ENCODE measurements at places on chromosomes 7 and 10.
A peak's percentile ranks its signal among the peaks of the same experiment; 100 is the strongest.

GRCh38 chr10:91559169-91559568 is 73.7 kb downstream of the PPP1R3C start:
- no peak for DNase-seq

DNA sequence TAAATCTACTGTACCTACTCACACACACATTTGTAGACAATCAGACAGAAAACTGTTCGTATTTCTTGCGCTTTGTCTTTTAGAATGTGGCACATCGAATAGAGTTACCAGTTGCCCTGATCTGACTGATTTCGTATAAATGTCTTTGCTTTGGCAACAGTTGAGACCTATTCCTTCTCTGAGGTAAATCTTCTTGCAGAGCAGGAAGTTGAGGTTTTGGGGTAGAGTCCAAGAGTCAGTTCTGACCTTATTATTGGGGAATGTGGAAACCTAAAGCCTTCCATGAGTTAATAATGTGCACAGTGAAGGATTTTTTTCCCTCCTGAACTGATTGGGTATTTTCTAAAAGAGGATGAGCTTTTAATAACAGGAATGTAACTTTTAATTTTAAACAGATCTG is 135.3 kb downstream of the KIAA1217 start:
- peak; percentile 100 for DNase-seq

GRCh38 chr7:882336-883035 is 6.1 kb downstream of the GET4 start:
- DNase-seq: no peak

DNA sequence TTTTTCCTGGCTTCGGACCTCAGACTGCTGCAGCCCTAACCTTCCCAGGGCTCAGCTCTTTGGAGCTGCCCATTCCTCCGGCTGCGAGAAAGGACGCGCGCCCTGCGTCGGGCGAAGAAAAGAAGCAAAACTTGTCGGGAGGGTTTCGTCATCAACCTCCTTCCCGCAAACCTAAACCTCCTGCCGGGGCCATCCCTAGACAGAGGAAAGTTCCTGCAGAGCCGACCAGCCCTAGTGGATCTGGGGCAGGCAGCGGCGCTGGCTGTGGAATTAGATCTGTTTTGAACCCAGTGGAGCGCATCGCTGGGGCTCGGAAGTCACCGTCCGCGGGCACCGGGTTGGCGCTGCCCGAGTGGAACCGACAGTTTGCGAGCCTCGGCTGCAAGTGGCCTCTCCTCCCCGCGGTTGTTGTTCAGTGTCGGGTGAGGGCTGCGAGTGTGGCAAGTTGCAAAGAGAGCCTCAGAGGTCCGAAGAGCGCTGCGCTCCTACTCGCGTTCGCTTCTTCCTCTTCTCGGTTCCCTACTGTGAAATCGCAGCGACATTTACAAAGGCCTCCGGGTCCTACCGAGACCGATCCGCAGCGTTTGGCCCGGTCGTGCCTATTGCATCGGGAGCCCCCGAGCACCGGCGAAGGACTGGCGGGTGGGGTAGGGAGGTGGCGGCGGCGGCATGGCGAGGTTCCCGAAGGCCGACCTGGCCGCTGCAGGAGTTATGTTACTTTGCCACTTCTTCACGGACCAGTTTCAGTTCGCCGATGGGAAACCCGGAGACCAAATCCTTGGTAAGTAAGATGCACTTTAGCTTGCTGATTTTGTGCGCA is at the start of gene PLXDC2:
PLXDC2 (plus strand) TSS at position 22 of the 820 bp plus-strand sequence.
- no peak for DNase-seq

GRCh38 chr10:4685491-4685890 is 140.5 kb upstream of the AKR1E2 start:
- no peak for DNase-seq

DNA sequence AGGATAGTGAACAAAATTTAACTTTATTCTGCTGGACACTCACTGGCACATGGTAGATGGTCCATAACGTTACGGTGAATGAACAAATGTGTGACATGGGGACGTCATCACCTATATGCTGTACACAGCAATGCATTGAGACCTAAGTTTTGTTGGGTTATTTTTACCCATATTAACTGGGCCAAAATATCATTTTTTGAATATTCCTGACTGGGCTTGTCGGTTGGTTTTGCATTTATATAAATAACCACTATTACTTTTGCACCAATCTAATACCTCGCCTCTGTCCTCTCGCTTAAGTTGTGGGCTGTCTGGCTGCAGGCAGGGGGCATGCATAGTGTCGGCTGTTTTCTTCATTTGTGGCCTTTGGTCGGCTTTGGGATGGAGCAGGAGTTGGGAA is 161.7 kb downstream of the USP6NL start:
- no peak for DNase-seq

- DNase-seq: no peak
These were observed 15.0 kb upstream of the FAM24B start for GRCh38 chr10:122894261-122894944.

GRCh38 chr7:40024841-40025240 is 74.8 kb downstream of the CDK13 start:
- no peak for DNase-seq

- peak; percentile 49 for DNase-seq
These were observed 105.7 kb downstream of the HOXA1 start for GRCh38 chr7:26989897-26990670.

DNA sequence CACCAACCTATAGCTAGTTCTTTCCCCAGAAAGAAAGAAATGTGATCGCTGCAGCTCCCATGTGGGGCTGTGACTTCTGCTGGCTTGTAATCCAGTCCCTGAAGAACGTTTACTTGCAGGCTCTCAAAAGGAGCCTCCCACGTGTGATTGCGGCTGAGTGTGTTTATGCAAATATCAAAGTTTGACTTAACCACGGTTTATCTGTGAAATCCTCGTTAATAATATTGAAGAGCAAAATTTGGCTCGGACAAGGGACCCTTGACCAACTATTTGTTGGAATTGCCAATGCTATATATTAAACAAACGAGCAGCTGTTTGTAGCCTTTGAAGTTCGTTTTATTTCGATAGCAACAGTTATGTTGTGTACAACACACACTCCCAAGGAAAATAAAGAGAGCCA is 470.1 kb upstream of the NRP1 start:
- no peak for DNase-seq

DNA sequence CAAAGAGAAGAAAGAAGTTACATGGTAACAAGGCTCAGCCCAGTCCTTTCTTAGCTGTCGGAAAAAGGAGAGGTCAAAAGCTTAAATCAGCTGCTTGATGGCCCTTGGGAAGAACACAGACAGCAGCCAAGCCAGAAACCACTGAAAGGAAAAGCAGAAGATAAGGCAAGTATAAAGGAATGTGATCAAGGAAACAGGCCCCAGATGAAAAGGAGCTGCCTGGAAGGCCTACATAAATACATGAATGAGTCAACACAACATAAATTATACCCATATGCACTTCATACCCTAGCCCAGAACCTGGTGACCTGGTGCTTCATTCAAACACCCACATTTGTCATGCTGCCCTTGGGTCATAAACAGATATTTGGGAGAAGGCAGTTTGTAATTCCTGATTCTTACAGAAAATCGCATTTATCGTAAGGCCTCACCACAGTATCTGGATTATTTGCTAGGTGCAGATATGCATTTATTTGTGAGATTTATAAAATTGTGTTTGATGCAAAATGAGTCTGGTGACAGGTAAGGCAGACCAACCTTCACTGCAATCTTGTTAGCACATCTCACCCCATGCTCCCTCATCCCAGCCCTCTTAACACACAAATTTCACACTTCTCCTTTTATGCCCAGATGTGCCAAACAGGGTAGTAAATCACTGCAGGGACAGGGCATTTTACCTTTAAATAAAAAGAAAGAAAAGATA is 94.9 kb upstream of the KCNIP2 start:
- DNase-seq: peak; percentile 92

DNA sequence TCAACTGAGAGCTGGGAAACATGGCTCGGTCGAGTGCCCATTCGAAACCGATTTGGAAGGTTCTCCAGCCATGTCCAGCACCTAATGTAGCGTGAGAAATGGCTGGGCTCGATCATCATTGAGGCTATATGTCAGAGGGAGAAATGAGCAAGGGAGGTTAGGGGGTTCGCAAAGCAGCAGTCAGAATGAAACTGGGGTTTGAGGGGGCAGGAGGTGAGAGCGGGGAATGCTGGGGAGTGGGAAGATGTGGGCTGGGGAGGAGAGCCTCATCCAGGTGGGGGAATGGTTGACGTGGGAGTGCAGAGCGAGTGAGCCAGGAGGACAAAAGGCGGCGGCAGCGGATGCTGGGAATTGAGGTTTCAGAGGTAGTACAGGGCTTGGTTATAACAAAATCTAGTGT is 34.8 kb upstream of the GALNTL5 start:
- DNase-seq: no peak

DNA sequence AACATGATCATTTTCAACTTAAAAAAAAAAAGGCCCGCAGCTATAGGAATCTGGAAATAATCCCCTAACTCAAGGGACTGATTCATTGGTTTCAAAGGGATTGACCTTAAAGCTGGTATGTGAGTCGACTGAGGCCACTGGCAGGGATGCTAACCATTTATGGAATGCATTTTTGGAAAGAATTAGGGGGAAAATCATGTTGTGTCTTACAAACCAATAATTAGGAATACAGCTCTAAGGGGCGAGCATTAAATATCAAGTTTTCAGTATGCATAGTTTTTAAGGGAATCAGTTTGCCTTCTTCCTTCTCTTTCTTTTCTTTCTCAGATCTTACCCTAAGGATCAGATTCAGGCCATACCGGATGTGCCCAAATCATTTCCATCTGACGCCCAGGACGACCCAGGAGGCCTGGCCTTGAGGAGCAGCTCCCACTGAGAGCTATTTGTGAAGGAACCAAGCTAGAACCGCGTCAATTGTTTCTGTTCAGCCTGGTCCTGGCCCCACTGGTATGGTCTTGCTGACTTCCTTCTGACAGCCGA is 48.7 kb downstream of the BPGM start:
- peak; percentile 96 for DNase-seq

DNA sequence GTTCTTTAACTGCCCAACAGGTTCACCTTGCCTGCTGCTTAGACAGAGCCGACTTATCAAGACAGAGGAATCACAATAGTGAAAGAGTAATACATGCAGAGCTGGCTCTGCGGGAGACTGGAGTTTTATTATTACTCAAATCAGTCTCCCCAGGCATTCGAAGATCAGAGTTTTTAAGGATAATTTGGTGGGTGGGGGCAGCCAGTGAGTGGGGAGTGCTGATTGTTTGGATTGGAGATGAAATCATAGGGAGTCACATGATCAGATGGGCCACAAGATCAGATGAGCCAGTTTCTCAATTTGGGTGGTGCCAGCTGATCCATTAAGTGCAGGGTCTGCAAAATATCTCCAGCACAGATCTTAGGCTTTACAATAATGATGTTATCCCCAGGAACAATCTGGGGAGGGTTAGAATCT is 131.3 kb downstream of the AKR1D1 start:
- no peak for DNase-seq

- DNase-seq: peak; percentile 69
These were observed 128.4 kb downstream of the ABCA13 start for GRCh38 chr7:48299580-48300169.

DNA sequence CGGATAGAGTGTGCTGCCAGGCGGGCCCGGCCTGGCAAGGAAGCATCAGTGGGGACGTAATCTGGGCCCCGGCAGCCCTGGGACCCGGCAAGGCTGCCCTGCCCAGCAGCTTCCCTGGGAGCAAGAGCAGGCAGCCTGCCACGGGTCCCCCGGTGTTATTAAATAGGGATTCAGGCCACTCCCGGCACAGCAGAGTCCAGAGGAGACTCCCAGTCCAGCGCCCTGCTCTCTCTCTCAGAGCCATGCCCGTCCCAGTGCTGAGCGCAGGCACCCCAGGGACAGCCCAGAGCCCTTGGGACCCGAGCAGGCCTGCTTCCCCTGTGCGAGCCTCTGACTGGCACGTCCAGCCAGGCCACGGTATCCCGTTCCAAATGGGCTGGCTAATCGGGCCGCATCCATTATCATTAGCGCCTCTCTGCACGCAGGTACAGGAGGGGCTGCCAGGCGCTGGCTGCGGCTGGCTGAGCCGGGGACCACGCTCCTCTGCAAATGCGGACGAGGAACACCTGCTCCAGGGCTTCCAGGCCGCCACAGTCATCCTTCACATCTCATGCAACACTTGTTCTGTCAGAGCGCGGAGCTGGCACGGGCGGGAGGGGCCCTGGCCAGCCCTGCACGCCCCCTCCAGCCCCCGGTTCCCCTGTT is 344.2 kb upstream of the MKI67 start:
- no peak for DNase-seq

- DNase-seq: no peak
These were observed 1151.0 kb upstream of the PHF14 start for GRCh38 chr7:9822458-9823290.

- no peak for DNase-seq
These were observed 555.0 kb downstream of the TNS3 start for GRCh38 chr7:47026780-47027361.

DNA sequence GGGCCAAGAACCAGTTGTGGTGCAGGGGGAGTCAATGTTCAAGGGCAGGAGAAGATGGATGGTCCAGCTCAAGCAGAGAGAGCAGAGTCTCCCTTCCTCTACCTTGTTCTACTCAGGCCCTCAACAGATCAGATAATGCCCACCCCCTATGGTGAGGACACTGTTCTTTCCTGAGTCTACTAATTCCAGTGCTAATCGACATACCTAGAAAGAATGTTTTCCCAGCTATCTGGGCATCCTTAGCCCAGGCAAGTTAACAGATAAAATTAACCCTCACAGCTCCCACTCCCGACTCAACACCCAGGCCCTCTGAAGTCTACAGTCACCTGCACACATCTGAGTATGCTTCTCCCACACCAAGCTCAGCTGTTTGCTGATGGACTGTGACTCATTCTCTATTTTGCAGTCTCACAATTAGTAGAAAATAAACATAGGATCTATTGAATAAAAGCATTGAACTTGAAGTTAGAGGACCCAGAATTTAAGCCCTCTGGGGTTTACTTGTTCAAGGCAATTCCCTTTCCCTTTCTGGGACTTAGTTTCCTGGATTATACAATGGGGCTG is 17.1 kb downstream of the COL13A1 start:
- no peak for DNase-seq

GRCh38 chr10:1256432-1256725 is 200.2 kb downstream of the WDR37 start:
- no peak for DNase-seq

- no peak for DNase-seq
These were observed 121.5 kb downstream of the CRPPA start for GRCh38 chr7:16299853-16300252.

- DNase-seq: peak; percentile 56
These were observed 8.3 kb downstream of the MDFIC start for GRCh38 chr7:114930107-114930661.

GRCh38 chr7:134932707-134933370 is 53.5 kb upstream of the AGBL3 start:
- DNase-seq: peak; percentile 39
